ENCODE measurements at places on chromosomes 2 and 18. TPM values are rescaled to one million over a fixed set of nuclear protein-coding genes. Genes with fewer than 3 reads are reported as not detected.
A peak's percentile ranks its signal among the peaks of the same experiment; 100 is the strongest.

The GALR1 gene
- 0.33 TPM for polyA plus RNA-seq

The DSG2 gene
- polyA plus RNA-seq, result 5.3 TPM

DNA sequence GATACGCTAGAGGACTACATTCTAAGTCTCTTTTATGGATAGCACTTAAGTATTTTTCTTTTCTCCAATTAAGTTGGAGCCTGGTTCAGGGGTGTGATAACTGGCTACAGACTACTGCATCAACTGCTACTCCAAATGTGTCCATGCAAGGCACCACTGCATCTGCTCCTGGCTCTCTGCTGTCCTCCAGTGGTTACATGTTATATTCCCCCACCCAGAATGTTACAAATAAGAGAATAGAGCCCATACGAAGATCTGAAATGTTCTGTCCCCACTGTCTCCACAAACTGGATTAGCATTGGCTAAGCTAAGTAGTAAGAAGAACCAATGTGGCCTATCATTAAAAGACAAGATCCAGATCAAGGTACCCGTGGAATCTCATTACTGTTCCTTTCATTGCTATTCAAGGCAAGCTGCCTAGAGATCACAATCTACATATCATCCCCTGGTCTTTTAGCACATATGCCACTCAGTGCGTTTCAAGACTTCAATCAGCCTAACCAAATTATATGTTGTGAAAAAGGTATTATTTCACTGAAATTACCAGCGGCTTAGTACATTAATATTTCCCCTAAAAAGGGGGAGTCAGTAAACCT is 308.3 kb upstream of the SLC8A1 start:
- DNase-seq, result no peak

DNA sequence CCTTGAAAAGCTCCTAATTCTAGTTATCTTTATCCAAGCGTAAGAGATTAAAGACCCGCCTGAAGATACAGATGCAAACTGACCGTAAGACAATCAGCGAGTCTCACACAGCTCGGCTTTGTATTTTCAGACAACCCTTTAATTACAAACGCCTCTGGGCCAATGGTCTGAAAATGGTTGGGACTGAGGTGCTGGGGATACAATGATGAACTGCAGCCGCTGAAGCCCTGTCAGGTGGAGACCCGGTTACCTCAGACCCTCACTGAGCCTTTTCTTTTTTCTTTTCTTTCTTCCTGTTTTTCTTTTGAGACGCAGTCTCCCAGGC is 715 bp upstream of the CFAP36 start:
- DNase-seq, result peak; percentile 4

DNA sequence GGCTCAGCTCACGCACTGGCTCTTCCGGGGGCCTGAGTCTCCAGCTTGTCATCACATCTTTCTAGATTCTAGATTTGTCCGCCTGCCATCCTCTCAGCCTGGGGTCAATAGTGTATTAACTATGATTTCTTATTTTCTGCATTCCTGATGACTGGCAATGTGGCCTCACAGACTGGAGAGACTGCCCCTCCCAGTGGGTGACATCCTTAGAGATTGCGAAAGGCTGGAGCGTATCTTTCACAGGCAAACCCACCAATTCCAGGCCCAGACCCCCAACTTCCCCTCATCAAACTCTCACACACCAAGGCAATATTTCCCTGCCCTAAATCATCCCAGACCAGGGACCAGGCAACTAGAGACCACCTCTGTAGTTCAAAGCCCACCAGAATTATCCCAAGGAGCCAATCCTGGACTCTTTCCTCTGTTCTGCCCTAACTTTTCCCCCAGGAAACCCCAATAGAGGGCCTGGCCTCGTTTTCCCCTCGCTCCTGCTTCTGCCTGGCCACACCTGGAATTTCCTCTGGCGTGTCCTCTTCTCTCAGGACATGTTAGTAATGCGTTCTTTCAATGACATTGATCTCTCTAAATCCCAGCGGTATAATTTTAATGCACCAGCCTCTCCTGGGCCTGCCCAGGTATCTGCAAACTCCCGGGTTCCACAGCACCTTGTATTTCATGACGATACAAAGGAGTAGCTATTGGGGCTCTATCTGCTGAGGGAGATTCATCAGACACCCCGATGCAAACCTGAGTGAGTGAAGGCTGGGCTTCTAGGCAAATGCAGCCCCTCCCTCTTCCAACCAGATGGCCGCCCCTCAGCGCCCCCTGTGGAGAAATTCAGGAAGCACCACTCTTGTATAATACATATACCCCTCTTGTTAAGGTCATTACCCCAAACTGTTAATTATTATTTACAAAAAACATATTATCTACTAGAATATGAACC is 2.4 kb upstream of the KCNF1 start:
- no peak for DNase-seq

The VWC2L gene
- not detected for polyA plus RNA-seq

- no peak for DNase-seq
Observed at GRCh38 chr2:203873921-203874631, 6.5 kb downstream of the CTLA4 start.

GRCh38 chr2:109463236-109463635 is 150.5 kb downstream of the SEPTIN10 start:
- no peak for DNase-seq

DNA sequence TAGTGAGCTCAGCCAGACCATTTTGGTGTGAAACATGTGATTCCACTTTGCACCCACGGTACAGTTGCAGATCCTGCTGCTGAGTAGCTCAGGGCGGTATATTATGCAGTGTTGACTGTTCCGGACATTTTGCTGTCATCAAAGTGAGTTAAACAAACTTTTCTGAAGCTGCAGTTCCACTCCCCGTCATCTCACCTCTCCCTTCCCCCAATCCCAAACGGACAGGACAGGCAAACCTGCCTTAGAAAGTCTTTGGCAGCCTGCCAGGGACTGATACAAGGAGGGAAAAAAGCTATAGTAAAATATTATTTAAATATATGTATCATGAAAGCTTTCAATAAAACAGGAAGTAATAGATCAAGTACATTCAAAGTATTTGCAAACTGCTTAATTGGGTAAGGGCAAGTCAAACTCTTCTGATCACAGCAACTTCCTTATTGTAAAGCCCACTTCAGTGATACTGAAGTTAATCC is 35.5 kb upstream of the SP5 start:
- no peak for DNase-seq

DNA sequence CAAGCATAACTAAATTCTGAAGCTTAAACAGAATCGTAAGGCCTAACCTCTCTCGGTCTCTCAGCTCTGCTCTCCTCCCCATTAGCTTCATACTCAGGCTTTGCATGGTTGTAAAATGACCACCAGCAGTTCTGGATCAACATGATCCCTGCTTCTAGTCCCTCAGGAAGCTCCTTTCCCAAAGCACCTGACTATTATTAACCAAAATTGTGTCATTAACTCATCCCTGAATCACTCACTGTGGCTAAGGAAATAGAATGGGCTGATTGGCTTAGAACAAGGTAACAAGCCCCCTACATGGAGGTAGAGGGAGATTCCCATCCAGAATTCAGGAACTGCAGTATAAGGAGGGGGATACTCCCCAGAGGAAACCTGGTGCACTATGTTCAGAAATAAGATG is 448.3 kb downstream of the ARHGAP15 start:
- no peak for DNase-seq
